COR-L47 (cell line): ENCODE measurements at places on chromosomes 2 and 18.

- no peak for DNase-seq
Measured at GRCh38 chr2:72554381-72554780, 271.5 kb downstream of the EXOC6B start.

GRCh38 chr2:240303896-240304745 lies 131.3 kb upstream of the GPC1 start:
- DNase-seq = no peak

- no peak for DNase-seq
Measured at GRCh38 chr2:160073284-160073888, 11.0 kb upstream of the PLA2R1 start.

- DNase-seq = no peak
Measured at GRCh38 chr18:73677450-73677849, 470.2 kb downstream of the FBXO15 start.

- DNase-seq = no peak
Measured at GRCh38 chr2:47785986-47786385, 3.0 kb downstream of the MSH6 start.

- no peak for DNase-seq
Measured at GRCh38 chr2:158965641-158966040, 2.8 kb upstream of the TANC1 start.

GRCh38 chr2:96527286-96528005 lies 9.1 kb upstream of the ARID5A start:
- DNase-seq = no peak

GRCh38 chr18:12470382-12471075 lies 62.8 kb downstream of the PRELID3A start:
- no peak for DNase-seq
